ENCODE measurements at places on chromosomes 1 and 21.

GRCh38 chr1:45016090-45016697 is 4.1 kb downstream of the UROD start:
- DNase-seq, result no peak

GRCh38 chr1:73065339-73066041 is 783.2 kb upstream of the NEGR1 start:
- no peak for DNase-seq

DNA sequence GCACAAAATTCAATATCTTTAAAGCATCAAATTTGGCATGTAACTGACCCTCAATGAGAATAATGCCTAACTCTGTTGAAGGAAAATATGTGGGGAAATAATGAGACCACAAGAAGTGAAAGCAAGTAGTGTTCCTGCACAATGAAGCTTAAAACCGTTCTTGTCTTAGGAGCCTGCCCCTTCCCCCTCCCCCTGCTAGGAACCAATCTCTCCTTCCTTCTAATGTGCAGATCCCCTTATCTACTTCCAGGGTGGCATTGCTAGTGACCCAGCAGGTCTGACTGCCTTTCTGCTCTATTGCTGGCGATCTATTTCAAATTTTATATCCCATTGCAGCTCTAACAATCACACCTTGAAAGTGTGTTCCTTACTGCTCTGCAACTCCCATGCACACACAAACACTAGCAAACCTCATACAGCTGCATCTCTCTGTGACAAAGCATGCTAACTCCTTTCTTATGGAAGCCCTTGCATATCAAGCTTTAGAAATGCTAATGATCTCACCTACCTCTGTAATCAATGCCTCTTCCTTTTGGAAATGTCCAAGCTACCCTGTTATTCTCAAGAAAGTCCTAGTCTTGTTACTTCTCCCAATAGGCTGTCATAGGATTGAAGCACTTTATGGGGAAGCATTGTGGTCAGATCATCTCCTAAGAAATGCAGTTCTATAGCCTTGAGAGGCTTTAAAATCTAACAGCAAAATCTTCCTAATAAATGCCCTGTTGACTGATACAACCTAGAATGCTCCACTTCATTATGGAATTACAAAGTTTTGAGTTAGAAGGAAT is 26.5 kb downstream of the BCL9 start:
- DNase-seq, result no peak

- DNase-seq, result no peak
These were observed 13.8 kb upstream of the UBL4B start for GRCh38 chr1:110098222-110099026.

DNA sequence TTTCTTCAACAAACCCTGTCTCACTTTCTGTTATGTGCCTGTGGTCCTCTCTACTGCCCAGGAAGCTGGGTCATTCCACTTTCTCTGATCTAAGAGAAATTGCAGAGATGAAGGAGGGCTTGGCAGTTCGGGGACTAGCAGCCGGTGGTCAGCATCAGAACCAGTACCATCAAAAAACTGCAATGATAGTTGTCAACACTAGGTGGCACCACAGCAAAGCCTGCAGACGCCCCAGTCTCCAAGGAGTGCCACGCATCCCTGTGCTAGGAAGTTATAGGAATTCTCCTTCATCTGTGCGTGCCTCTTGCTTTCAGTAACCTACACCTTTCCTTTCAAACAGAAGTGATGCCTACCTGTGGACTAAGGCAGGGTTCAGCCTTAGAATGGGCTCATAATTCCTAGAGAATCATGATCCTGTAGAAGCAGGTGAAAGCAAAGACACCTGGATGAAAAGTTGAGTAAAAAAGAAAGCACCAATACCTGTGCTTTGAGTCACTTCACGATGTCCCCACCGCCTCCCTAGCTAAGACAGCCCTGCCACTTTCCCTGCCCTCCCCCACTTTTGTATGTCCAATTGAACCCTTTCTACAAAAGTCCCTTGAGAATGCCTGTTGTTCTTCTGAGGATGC is 129.2 kb downstream of the ADAMTS1 start:
- peak; percentile 63 for DNase-seq

- DNase-seq, result no peak
These were observed 15.5 kb downstream of the DHCR24 start for GRCh38 chr1:54871275-54872035.

GRCh38 chr1:161119092-161119903 is 1.4 kb downstream of the NIT1 start:
- peak; percentile 75 for DNase-seq

DNA sequence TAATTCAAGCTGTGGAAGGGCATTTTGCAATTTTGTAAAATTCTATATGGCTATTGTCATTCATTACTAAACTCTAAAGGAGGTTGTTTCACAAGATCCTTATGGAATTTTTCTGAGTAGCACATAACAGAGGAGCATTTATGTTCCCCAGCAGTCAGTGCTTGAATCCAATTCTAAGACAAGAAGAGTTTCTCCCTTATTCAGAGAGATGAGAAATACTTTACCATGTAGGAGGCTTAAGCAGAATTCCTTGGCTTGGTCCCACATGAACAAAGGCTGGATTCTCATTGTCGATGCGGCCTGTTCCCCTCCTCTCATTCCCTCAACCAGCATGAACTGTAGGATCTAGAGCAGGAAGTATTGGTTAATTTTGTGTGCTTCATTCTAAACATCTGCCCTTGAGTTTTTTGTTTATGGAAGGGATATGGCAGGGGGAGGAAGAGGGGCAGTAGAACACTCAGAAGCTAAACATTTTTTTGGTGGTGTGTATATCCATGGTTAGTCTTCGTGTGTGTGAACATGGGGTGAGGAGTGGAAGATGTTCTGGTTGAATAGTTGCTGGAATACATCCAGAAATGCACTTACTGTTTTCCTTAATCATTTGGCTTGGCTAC is 74.3 kb downstream of the LAMC1 start:
- peak; percentile 29 for DNase-seq

- DNase-seq, result no peak
These were observed 35.6 kb upstream of the UTS2 start for GRCh38 chr1:7888248-7889081.

DNA sequence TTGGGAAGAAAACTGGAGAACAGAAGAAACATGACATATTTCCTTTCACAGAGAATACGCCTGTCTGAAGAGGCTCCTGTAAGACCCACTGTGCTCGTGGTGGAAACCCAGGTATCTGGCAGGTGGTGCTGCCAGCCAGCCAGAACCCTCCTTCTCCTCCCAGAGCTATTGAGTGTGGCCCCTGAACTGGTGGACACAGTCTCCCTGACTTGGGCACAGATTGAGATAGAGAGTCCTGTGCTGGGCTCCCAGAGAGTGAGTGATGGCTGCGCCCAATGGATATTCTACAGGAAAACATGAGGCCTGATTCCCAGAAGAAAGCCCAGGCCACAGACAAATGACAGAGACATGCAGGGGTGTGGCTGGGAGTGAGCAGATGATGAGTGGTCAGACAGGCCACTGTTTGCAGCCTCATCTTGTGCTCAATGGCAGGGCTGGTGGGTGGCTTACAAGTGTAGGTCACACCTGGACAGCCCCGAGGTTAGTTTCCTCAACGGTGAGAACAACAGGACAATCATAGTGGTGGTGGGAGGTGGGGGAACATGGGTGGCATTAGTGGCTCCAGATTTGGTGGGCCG is 127.9 kb downstream of the PTPRU start:
- no peak for DNase-seq

GRCh38 chr1:185965870-185966269 is 231.7 kb downstream of the HMCN1 start:
- DNase-seq, result no peak

DNA sequence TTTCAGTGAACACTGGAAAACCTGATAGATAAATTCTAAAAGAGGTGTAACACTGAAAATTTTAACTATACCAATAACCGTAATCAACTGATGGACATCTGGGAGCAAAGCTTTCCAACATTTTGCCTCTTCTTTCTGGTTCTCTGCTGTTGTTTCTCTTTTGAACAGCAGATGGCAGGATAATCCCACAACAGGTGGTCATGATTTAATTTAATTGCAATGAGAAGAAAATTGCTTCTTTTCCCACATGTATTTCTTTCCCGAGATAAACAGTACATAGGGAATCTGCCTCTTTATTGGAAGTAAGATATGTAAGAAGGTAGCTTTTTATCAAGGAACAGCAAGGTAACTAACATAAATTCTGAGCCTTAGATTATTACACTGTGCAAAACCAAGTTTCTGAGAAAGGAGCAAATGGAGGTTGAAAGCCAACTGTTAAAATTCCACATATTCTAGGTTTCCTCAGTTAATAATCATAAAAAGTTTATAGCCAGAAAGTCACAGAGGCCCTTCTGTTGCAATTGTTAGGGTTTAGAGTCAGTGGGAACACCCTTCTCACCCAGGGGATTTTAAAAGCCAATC is 72.9 kb downstream of the RPS6KA1 start:
- DNase-seq, result peak; percentile 64
